ENCODE measurements at places on chromosomes 7 and 10.

- DNase-seq: no peak
These were observed 18.3 kb upstream of the PODXL start for GRCh38 chr7:131574741-131575140.

- no peak for DNase-seq
These were observed 623 bp downstream of the HOXA4 start for GRCh38 chr7:27129729-27130539.

GRCh38 chr10:24541239-24541753, 182.4 kb downstream of the ARHGAP21 start:
- no peak for DNase-seq

DNA sequence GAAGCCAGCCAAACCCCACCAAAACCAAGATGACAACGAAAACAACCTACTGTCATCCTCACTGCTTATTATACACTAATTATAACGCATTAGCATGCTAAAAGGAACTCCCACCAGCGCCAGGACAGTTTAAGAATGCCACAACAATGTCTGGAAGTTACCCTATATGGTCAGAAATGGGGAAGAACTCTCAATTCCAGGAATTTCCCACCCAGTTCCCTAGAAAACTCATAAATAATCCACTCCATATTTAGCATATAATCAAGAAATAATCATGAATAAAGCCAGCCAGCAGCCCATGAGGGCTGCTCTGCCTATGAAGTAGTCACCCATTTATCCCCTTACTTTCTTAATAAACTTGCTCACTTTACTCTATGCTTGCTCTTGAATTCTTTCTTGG, 20.8 kb downstream of the MICU1 start:
- DNase-seq: no peak

- no peak for DNase-seq
These were observed 25.0 kb downstream of the ZPBP start for GRCh38 chr7:50068026-50068425.

DNA sequence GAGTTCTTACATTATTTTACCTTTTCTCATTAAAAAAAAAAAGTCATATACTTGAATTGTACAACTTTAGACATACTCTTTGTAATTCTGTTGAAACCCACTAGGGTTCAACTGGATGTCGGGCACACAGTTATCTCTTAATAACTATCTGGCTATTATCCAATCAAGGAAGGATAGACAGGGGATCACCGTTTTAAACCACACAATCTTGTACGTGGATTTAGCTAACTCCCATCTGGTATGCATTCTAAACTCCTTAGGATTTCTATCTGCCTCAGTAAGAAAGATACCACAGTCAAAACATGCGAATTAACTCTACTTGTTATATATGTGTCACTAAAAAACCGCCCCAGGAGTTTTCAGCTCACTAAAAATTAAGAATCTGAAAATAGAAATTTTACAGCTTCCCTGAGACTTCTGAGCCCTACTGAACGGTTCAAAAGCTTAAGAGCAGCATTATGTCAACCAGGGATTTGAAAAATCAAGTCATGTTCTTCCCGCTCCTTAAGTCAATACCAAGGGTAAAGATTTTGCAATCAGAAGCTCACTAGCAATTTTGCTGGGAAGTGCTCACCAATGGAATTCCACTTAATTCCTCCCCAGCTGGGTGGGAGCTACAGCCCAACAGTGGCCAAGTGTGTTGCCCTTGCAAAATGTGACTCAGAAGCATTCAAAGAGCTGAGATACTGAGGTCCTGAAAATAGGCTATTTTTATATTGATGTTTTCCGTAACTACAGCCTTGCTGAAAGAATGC, 267.0 kb downstream of the FRMD4A start:
- DNase-seq: no peak

All from activated CD8-positive, alpha-beta memory T cell treated with anti-CD3 and anti-CD28 coated beads for 4 hours (primary cell).